Glutamatergic neuron (in vitro differentiated cells): ENCODE measurements at places on chromosomes 1 and 21.

- no peak for DNase-seq
Observed at GRCh38 chr1:189212606-189213005, 1265.1 kb downstream of the BRINP3 start.

- no peak for DNase-seq
Observed at GRCh38 chr1:118118469-118118868, 66.6 kb downstream of the SPAG17 start.

GRCh38 chr1:87149241-87150041, 179.2 kb upstream of the LMO4 start:
- DNase-seq = no peak

- no peak for DNase-seq
Observed at GRCh38 chr1:27377760-27378495, 3.3 kb upstream of the FCN3 start.

- no peak for DNase-seq
Observed at GRCh38 chr1:53621144-53621543, 117.8 kb downstream of the GLIS1 start.

- no peak for DNase-seq
Observed at GRCh38 chr1:42847111-42847595, 740 bp downstream of the ZNF691 start.

DNA sequence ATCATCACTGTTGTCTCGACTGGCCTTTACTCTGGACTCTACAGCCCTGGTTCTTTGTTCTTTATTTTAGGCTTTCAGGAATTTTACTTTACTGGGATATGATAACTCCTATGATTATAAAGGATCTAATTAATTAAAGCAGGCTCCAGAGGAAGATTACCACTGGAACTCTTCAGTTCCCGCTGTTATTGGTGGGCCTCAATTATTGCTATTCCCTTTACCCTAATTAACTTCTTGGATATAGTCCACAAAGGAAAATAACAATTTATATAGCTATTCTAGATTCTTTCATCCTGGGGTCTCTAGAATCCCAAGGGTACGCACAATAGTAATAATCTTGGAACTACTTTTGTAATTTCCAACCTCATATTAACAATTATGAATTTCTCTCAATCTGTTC, 8.5 kb upstream of the OVAAL start:
- no peak for DNase-seq

- no peak for DNase-seq
Observed at GRCh38 chr1:229305392-229305791, 34.5 kb downstream of the RAB4A start.

- no peak for DNase-seq
Observed at GRCh38 chr1:100462326-100463025, 75.5 kb upstream of the GPR88 start.

- no peak for DNase-seq
Observed at GRCh38 chr1:234768569-234769283, 158.7 kb upstream of the IRF2BP2 start.

DNA sequence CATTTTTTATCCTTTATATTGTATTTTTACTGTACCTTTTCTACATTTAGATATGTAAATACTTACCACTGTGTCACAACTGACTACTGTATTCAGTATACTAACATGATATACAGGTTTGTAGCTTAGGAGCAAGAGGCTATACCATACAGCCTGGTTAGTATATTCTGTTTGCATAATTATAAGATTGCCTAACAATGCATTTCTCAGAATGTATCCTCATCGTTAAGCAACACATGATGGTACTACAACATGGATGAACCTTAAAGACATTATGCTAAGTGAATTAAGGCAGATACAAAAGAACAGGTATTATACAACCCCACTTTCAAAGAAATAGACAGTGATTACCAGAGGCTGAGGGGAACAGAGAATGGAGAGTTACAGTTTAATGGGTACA, 62.7 kb downstream of the RUSC1 start:
- no peak for DNase-seq

- DNase-seq = peak; percentile 22
Observed at GRCh38 chr1:180173952-180174351, 19.3 kb downstream of the QSOX1 start.

DNA sequence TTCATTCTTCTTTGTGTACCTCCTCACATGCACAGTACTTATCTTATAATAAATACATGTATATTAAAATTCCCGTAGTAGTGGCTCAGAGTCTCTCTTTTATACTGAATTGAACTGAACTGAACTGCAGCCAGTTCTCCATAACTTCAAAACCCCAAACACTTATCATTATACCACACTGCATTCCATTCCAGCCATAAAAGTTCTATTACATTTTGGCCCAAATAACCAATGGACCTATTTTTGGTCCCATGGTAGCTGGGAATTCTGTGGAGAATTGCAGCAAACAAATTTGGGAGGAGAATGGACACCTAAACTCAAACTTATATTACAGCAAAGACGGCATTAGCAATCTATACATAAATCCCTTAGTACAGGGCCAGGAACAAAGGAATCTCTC, 86.6 kb upstream of the C1orf87 start:
- DNase-seq = no peak

- DNase-seq = no peak
Observed at GRCh38 chr1:211113566-211113965, 20.4 kb downstream of the KCNH1 start.
